ENCODE measurements at places on chromosomes 13 and 19.

DNA sequence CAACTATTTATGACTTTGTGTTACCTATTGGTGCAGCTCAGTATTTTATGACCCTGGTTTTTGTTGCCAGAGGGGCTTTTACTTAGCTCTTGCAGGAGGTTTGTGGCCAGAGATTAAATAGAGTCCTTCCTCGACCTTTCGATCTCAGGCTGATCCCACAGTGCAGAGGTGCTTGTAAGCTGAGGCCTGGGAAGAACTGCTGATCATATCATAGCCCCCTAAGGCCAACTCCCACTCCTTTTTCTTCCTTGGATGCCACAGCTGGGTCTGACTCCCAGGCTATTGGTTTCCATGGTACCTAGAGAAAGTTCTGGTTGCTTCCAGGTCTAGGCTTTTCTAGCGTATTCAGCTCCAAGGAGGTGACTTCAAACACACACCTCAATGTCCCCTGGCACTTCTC lies 324.9 kb downstream of the FOXO1 start:
- DNase-seq = no peak

DNA sequence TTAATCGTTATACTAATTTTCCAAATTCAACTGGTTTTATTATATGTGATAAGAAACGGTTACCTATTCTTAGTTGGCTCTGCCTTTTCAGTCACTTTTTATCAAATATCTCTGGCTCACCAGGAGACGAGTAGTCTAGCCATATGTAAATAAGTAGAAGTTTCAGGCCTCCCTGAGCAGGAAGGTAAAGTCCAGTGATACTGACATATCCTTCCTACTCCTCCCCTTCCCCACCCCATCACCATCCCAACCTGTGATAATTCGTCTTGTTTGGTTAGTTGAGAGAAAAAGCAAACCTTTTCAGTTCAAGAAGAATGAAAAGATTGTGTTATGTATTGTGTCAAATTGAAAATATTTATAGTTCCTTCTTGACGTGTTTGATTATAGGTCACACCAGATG lies 53.9 kb downstream of the TM9SF2 start:
- no peak for DNase-seq

DNA sequence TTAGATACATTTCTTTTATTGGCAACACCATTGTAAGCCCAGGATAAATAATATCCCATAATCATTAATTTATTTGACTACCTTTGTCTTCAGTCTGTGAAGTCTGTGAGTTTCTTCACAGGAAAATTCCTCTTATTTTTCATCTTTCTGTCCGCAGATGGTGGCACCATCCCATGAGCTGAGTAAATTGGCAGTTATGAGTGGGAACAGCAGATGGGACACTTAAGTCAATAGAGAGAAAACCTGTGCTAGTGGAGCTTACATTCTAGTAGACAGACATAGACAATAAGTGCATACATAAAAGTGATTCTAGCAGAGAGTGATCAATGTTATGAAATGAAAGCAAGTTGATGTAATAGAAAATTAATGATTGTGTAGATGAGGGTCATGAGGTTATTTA lies 638.2 kb upstream of the MIR17HG start:
- no peak for DNase-seq

DNA sequence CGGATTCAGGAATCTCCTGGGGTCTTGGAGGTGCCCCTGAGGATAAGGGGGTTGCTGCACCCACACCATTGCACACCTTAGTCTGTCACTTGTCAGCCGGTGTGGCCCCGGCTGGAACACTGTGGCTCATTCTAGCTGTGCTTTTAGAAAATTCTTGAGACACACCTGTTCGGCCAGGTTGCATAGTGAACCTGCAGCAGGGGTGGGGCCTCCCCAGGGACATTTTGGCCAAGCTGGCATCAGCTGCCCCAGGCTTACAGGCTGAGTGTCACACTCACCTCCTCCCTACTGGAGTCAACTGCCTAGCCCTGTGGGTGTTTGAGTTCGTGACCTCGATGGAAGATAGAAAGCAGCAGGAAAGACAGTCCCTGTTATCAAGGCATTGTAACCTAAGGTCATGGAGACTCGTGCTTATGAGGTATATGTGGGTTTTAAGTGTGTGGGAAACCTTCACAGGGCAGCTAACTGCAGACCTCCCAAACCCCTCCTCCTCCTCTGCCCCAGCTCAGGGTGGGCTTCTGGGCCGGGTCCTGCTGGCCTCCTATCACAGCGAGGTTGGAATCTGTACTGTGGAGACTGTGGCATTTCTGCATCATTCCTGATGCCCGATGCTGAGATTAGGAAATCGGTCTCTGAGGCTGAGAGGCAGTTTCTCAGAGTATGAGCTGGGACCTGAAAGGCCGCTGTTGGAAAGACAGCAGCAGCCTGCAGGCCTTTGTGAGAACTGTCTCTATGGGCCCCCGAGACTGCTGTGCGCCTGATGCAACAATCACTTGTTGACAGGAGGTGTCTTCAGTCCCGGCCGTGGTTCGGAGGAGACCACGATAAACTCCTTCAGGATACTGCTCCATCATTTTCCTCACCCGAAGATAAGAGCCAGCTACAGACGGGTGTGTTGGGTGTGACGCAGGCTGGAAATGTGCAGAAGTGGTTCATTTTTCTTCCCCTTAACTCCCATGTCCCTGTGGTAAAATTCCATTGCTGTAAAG lies 72.2 kb downstream of the ATP11A start:
- DNase-seq = no peak

DNA sequence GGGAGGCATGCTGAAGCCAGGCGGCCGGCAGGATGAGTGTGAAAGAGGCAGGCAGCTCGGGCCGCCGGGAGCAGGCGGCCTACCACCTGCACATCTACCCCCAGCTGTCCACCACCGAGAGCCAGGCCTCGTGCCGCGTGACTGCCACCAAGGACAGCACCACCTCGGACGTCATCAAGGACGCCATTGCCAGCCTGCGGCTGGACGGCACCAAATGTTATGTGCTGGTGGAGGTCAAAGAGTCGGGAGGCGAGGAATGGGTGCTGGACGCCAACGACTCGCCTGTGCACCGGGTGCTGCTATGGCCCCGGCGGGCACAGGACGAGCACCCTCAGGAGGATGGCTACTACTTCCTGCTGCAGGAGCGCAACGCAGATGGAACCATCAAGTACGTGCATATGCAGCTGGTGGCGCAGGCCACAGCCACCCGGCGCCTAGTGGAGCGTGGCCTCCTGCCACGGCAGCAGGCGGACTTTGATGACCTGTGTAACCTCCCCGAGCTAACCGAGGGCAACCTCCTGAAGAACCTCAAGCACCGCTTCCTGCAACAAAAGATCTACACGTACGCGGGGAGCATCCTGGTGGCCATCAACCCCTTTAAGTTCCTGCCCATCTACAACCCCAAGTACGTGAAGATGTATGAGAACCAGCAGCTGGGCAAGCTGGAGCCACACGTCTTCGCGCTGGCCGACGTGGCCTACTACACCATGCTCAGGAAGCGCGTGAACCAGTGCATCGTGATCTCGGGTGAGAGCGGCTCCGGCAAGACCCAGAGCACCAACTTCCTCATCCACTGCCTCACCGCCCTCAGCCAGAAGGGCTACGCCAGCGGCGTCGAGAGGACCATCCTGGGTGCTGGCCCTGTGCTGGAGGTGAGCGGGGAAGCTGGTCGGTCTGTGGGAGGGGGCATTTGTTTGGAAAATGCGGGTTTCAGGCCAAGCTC lies 26.4 kb downstream of the MYO9B start:
- DNase-seq = no peak

GRCh38 chr13:44870456-44870929 lies 118.8 kb downstream of the NUFIP1 start:
- no peak for DNase-seq

- no peak for DNase-seq
These were observed 20.9 kb upstream of the GAS6 start for GRCh38 chr13:113884821-113885220.

DNA sequence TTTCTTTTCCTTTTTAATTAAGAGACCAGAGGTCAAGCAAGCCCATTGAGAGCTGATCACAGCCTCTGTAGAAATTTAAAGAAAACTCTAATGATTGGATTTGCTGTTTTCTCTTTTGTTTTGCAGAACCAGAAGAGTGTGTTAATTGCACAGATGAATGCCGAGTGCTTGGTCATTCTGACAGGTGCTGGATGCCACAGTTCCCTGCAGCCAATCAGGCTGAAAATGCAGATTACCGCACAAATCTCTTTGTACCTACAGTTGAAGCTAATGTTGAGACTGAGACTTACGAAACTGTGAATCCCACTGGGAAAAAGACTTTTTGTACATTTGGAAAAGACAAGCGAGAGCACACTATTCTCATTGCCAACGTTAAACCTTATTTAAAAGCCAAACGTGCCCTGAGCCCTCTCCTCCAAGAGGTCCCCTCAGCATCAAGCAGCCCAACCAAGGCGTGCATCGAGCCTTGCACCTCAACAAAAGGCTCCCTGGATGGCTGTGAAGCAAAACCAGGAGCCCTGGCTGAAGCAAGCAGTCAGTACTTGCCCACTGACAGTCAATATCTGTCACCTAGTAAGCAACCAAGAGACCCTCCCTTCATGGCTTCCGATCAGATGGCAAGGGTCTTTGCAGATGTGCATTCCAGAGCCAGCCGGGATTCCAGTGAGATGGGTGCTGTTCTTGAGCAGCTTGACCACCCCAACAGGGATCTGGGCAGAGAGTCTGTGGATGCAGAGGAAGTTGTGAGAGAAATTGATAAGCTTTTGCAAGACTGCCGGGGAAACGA lies 93.1 kb downstream of the PCDH17 start:
- no peak for DNase-seq

DNA sequence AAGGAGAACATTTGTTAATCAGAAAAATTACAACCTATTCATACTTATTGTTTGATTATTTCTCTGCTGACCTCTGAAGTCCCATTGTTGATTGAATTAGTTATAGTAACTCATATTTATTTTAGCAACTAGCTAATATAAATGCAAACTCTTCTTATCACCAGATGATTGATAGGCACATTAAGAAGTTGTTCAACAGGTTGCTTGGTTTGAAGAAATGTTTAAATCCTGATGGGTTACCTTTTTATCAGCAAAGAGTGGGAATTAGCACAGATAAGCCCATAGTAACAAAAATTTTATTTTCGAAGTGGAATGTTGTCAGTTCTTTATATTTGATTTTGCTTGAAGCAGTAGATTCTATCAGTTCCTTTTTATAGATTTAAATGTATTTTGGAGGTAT lies 44.4 kb downstream of the KLF5 start:
- DNase-seq = no peak

DNA sequence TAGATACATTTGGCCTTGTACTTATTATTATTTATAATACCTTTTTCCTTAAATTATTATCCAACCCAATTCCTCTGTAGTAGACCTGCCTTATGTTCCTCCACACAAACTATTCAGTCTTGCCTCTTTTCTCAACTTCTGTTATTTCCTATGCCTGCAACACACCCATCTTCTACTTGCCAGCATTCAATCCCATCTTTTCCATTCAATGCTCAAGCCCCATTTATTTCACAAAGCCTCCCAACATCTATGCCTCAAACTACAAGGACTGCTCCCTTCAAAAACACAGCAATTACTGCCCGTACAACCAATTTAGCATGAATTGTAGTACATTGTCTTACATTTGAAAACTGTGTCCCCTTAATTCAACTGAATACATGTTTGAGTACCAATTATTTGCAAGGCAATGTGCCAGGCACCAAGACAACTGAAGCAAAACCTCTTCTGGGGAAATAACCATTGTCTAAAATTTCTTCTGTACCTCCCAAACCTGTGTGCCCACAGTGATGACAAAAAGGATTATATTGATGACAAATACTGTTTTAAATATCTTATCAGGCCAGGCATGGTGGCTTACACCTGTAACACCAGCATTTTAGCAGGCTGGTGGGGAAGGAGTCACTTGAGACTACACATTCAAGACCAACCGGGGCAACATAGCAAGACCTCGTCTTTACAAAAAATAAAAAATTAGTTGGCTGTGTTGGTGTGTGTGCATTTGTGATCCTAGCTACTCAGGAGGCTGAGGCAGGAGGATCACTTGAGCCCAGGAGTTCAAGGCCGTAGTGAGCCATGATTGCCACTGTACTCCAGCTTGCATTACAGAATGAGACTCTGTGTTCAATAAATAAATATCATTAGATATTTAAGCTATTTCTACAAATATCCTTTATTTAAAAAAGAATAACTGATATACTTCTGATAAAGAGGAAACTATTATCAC lies 35.1 kb downstream of the ELF1 start:
- no peak for DNase-seq

DNA sequence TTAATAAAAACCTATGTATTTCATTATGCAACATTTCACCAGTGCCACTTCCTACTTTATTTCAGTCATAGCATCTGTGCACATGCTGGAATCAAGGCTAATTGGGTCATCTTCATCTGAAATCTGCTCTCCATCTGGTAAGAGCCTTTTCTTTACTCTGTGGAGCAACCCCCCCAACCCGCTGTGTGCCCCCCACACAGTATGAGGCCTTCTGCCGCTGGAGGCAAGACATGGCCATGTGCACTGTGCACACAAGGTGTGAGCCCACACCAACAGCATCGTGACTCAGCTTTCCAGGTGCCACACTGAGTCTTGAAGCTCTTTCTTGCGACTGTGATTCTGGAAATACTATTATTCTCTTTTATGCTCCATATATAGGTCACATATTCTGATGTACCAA lies 471.0 kb downstream of the TBC1D4 start:
- DNase-seq = no peak

GRCh38 chr13:22061371-22061805 lies 390.5 kb downstream of the FGF9 start:
- DNase-seq = no peak

GRCh38 chr13:33392794-33393405 lies 107.3 kb upstream of the STARD13 start:
- DNase-seq = no peak

DNA sequence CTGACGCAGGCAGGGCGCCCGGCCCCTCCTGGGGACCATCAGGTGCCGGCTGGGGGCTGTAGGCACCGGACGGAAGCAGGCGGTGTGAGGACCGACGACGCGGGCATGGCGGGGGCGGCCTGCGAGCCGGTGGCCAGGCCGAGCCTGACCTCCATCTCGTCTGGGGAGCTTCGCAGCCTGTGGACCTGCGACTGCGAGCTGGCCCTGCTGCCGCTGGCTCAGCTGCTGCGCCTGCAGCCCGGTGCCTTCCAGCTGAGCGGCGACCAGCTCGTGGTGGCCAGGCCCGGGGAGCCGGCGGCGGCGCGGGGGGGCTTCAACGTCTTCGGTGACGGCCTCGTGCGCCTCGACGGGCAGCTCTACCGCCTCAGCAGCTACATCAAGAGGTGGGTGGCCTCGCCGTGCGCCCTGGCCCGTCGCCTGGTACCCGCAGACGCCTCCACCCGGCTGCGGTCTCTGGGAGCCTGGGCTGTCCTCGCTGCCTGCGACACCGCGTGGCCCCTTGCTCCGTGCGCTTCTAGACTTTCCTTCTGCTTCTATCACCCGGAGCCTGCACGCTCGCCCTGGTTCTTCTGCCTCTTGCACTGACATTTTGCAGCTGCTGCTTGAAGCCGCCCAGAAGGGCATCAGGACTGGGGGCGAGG lies 460 bp downstream of the MEDAG start:
- DNase-seq = no peak
